ENCODE measurements at places on chromosomes 5 and 9. TPM values are rescaled to one million over a fixed set of nuclear protein-coding genes. Genes with fewer than 3 reads are reported as not detected.

Gene LMX1B
- total RNA-seq, result not detected

- no peak for DNase-seq
Measured at GRCh38 chr5:96318569-96319110, 114.4 kb downstream of the PCSK1 start.

- DNase-seq, result no peak
Measured at GRCh38 chr9:8329561-8330283, 530.1 kb upstream of the DMAC1 start.

DNA sequence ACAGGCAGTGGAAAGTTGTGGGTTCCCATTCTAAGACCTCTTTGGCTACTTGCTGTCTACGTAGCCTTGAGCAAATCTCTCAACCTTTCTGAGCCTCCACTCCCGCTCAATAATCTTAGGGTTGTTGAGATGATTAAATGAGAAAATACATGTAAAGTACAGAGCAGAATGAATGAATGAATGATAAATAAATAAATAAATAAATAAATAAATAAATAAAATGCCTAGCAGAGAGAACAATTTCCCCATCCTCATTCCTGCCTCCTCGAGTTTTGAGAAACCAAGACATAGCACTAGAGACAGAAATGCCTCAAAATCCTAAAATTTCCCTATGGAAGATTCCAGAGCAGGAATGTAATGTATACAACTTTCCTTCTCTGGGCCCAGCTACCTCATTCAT, 128.3 kb upstream of the RAD23B start:
- no peak for DNase-seq

- DNase-seq, result no peak
Measured at GRCh38 chr5:158590746-158591300, 508.9 kb downstream of the EBF1 start.

DNA sequence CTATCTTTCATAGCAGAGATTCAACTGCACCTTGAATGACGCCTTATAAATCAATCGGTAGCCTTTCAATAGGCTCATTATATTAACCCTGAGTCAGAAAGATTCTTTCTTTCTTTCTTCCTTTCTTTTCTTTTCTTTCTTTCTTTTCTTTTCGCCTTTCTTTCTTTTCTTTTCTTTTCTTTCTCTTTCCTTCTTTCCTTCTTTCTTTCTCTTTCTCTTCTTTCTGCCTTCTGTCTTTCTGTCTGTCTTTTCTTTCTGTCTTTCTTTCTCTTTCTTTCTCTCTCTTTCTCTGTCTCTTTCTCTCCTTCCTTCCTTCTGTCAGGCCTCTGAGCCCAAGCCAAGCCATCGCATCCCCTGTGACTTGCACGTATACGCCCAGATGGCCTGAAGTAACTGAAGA, 86.0 kb upstream of the CLINT1 start:
- no peak for DNase-seq

- no peak for DNase-seq
Measured at GRCh38 chr9:115135821-115136778, 18.1 kb upstream of the TNC start.

All from activated CD4-positive, alpha-beta T cell treated with anti-CD3 and anti-CD28 coated beads, Interleukin-2, amount 10 ng/mL, durations not matched to agents 7 days and 5 days (primary cell).